ENCODE measurements at places on chromosomes 4 and X.

DNA sequence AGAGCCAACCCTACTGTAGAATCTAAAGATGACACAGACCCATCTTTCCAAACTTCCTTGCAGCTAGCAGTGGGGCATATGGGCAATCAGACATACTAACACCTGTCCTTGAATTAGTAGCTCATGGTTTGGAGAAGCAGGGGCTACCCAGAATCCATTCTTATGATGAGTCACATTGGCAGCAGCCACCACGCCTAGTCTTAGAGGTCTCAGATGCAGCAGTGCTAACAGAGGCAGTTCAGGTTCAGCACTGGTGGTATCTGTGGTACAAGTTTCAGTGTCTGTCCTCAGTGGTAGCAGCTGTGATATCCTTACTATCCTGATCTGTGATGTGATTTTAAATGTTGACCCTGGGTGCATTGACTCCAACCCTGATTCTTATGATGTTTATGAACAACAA lies 68.1 kb downstream of the FRMPD4 start:
- no peak for DNase-seq

- no peak for DNase-seq
These were observed 128.5 kb upstream of the TSPAN5 start for GRCh38 chr4:98786866-98787265.

DNA sequence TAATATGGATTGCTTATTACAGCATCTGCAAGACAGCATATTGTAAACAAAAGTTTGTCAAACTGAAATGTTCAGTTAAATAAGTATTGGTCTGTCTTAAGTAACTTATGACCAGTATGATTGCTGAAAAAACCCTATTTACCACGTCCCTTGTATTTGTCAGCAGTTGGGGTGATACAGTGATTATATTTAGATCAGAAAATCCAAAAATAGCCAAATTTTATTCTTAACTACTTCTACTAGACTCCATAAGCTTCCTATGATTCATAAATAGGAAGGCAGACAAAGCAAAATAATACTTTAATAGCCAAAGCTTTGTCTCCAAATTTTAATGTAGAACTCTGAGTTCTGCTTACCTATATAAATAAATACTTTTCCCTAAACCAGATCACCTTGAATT lies 45.3 kb downstream of the TBCK start:
- no peak for DNase-seq

- DNase-seq, result no peak
These were observed 336.5 kb downstream of the PDGFC start for GRCh38 chr4:156635051-156635450.

- no peak for DNase-seq
These were observed 13.9 kb downstream of the CDS1 start for GRCh38 chr4:84596826-84597225.
